NCI-H1105 treated with DMSO at 0.1 percent for 48 hours (cell line): ENCODE measurements at places on chromosomes 16 and 17.
A peak's percentile ranks its signal among the peaks of the same experiment; 100 is the strongest.

- no peak for DNase-seq
Measured at GRCh38 chr16:23856251-23856709, 20.5 kb downstream of the PRKCB start.

GRCh38 chr17:58338841-58339754, 10.5 kb upstream of the TSPOAP1 start:
- DNase-seq = no peak

DNA sequence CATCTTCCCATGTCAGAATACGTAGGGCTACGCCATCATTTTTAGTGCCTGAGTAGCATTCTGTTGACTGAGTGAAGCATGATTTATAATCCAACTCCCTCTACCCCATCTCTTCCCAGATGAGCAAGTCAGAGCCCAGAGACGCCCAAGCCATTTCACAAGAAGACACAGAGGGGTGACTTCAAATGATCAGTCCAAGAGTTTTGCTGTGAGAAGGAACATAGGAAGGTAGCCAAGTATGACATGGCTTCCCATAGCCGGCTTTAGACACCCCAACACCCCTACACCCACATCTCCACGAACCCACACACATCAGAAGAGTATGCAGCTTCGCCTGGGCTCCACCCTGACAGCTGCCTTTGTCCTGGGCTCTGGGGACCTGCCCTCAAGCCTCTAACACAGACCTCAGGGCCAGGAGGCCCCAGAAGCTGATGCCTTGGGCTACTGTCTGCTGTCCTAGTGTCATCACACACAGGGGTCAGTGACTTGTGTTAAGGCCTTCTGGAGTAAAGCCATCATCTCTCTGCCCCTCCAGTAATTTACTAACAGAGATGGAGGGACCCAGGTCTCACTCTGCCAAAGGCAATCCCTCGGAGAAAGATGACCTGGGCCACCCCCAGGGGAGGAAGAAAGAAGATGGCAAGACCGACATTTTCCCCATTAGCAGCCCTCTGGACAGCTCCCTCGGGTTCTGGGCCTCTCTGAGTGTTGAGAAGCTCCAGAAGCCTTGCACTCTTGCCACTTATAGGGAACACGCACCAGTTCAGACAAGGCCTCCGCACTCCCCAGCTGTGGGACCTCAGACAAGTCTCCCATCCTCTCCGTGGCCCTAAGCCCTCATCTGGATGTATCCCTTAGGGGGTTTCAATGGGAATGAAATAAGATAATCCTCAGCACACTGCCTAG, 38.7 kb upstream of the MRPS23 start:
- DNase-seq = no peak

DNA sequence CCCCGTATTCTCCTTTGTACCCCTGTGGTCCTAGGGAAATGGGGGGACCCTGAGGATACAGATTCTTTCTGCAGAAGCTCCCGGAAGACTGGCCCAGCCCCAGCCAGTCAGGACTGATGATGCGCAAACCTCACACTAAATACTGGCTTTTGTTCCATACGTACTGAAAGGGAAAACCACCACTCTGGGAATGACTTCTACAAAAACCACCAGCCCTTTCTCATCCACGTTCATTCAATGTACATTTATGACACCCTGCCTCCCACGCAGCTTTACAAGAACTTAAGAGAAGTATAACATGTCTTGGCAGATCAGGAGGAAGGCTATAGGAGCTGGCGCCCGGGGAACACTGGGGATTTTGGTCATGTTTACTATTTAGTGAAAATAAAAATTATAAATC, 70.6 kb downstream of the MARCHF10 start:
- no peak for DNase-seq

- DNase-seq = peak; percentile 55
Measured at GRCh38 chr17:78759203-78759968, 22.7 kb downstream of the CYTH1 start.
